ENCODE measurements at places on chromosomes 6 and 20.

- DNase-seq, result no peak
Observed at GRCh38 chr6:14948586-14949245, 297.2 kb upstream of the JARID2 start.

DNA sequence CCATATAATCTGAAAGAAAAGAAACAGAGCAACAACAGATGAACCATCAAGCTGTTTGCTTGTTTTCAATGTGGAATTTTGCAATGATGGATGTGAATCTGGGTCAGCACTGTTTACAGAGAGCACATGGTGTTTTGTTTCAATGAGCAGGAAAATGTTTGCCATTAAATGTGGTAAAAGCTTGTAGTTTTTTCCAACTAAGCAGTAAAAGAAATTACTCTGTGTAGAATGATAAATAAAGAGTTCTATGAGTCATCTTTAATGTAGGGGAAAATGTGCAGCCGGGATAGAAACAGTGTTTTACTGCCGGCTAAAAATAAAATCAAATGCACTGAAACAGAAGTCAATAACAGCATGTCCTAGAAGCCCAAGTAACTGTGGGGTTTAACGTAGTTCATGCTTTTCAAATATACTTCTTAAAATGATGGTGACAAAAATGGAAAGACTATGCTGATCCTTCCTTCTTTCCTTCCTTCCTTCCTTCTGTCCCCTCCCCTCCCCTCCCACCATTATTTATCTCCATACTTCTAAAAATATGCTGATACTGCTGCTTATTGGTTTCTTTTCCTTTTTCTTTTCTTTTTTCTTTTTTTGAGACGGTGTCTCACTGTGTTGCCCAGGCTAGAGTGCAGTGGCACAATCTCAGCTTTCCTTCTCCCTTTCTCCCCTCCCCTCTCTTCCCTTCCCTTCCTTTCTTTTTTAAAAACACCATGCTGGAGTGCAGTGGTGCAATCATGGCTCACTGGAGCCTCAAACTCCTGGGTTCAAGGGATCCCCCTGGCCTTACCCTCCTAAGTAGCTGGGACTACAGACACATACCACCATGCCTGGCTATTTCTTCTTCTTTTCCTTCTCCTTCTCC, 6.3 kb upstream of the NAA20 start:
- no peak for DNase-seq

DNA sequence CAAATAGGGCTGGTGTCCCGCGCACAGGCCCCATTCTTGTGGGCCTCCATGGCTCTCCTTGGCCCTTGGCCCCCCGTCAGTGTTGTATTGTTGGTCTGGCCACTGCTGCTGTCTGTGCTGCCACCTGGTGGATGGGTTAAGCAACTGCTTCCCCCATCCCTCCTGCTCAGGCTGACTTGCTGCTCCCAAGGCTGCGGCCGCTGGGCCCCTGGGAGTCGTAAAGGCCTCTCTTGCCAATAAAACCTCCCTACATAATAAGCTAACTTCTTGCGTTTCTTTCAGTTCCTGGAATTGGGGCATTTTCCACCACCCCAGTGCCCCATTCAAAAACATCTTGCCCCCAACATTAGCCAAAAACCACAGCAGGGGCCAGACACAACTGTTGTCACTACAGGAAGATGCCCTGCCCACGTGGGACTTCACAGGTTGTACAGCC, 27.1 kb downstream of the CD83 start:
- peak; percentile 60 for DNase-seq

DNA sequence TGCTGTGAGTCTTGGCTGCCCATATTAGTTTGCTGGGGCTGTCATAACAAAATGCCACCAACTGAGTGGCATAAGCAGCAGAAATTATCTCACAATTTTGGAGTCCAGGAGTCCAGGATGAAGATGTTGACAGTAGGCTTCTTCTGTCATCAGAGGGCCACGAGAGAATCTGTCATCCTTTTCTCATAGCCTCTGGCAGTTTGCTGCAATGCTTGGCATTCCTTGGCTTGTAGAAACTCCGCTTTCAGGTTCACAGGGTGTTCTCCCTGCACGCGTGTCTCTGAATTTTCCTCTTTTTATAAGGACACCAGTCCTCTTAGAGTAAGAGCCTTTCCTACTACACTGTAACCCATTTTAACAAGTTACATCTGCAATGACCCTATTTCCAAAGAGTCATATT, 838.4 kb downstream of the TFAP2A start:
- DNase-seq, result no peak

- no peak for DNase-seq
Observed at GRCh38 chr6:4953440-4953839, 50.4 kb downstream of the RPP40 start.

- DNase-seq, result no peak
Observed at GRCh38 chr20:55143601-55144000, 668.2 kb downstream of the DOK5 start.

DNA sequence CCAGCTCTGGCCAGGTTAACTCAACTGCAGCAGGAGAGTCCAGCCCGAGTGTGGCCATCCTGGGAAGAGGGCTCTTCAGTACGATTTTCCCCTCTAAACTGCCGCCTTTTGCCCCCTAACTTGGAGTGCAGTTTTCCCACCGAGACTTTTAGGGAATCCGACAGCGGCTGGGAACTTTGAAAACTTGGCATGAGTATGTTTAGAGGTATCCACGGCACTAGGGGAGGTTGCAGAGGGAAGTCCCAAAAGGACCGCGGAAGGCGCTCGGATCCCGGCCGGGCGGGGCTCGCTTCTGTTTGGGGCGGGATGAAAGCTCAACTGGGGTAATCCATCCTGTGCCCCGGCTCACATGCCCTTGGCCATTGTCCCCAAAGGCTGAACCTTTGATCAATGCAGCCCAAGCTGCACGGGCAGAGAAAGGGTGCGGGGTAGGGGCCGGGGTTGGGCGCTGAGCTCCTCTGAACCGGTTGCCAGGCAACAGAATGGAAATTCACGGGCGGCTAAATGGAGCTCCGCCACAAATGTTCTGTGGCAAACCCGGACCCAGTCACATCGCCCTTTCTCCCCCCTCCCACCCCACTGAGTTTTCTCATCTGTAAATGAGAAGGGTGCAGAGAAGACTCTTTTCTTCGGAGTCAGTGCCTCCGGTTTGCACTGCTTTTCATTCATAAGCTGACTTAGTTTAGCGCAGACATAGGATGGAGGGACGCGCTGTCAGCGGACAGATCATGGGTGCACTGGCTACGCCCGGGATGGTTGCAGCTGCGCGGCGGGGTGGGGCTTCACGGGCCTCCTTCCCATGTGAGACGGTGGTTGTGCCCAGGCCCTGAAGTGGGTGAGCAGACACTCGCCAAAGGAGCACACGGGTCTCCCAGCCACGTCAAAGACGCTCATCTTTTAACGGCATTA, 2.3 kb downstream of the BMP6 start:
- peak; percentile 22 for DNase-seq

Measured in stimulated activated CD4-positive, alpha-beta T cell treated with anti-CD3 and anti-CD28 coated beads, TNF-alpha, amount 100 ng/mL, for 24 hours (primary cell).